Naive thymus-derived CD4-positive, alpha-beta T cell (primary cell): ENCODE measurements at places on chromosomes 11 and 22. TPM values are rescaled to one million over a fixed set of nuclear protein-coding genes. Genes with fewer than 3 reads are reported as not detected.

- DNase-seq, result no peak
These were observed 1127.1 kb upstream of the CNTN5 start for GRCh38 chr11:97893612-97894011.

DNA sequence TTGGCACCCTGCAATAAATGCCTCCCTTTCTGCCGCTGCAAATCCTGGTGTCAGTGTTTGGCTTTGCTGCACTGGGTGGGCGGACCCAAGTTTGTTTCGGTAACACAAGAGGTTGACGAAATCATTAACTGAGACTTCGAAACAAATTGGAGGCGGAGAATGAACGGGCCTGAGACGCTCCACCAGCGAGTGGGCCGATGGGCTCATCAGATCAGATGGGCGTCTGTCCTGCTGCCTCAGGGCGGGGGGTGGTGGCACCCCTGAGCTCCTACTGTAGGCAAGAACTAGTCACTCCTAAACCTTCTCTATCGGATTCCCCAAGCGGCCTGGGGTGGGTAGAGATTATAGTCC, 918 bp upstream of the CAPN5 start:
- DNase-seq, result no peak

- DNase-seq, result no peak
These were observed 252.1 kb upstream of the CCDC179 start for GRCh38 chr11:23112390-23112789.

ZNF202 gene
- 13.0 TPM for total RNA-seq

OR5L1 gene
- total RNA-seq, result not detected in 2 replicates

RAB36 gene
- total RNA-seq, result 0.38 TPM

- DNase-seq, result no peak
These were observed 31.5 kb downstream of the C22orf31 start for GRCh38 chr22:29030016-29030617.
